NCI-H1105 treated with DMSO at 0.1 percent for 48 hours (cell line): ENCODE measurements at places on chromosomes 7 and 10.

GRCh38 chr10:95121904-95122303, 52.6 kb upstream of the CYP2C8 start:
- peak; percentile 17 for DNase-seq

GRCh38 chr10:24518981-24519597, 204.6 kb downstream of the ARHGAP21 start:
- DNase-seq, result peak; percentile 59

DNA sequence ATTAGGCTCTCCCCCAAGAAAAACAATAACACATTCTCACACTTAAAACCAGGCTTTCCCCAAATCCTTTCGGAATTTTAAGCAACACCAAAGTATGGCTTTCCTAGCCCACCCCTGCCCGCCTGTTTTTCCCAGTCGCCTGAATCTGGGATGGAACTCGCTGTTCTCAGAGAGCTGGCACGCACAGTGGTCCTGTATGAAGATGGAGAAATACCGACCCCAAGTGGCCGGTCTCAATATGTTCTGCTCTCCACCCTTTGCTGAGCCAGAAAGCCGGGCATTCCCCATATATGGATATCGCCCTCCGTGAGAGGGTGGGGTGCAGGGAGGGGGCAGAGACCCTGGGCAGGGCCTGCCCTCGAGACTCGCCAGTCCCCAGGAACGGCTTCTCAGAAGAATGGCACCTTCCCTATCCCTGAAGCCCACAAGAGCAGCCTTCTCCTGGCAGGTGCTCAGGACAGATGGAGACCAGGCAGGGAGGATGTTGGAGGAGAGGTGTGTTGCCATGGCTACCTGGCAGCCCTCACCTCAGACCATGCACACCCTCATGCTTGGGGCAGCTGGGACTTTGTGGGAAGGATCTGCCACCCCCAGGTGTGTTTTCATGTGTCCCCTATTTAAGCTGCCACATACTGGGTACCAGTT, 3.4 kb downstream of the TACR2 start:
- peak; percentile 36 for DNase-seq

DNA sequence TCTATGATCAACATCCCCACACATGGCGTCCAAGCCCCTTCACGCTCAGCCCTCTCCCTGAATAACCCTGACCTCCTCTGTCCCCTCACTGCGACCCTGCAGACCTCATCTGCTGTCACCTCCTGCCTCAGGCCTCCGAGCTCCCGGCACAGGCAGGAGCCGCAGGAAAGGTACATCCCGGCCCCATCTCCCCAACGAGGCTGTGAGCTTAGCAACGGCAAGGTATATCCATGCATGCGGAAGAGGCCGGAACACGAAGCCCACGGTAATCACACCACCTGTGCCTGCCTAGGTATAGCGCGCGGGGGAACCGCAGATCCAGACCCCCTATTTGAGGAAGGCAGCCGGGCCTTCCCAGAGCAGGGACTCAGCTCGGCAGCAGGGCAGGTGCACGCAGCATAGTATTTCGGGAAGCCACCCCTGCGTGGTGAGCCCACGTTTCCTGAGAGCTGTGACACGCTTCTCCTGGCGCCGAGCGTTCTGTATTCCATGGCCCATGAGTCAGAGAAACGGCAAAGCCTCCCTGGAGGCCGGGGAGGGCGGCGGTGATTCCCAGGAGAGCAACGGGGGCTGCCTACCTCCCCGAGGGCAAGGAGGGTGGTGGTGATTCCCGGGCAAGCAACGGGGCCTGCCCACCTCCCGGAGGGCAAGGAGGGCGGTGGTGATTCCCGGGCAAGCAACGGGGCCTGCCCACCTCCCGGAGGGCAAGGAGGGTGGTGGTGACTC, 50.1 kb upstream of the DNAAF5 start:
- no peak for DNase-seq

GRCh38 chr10:73625004-73625883, 16.0 kb downstream of the MYOZ1 start:
- DNase-seq, result peak; percentile 34

DNA sequence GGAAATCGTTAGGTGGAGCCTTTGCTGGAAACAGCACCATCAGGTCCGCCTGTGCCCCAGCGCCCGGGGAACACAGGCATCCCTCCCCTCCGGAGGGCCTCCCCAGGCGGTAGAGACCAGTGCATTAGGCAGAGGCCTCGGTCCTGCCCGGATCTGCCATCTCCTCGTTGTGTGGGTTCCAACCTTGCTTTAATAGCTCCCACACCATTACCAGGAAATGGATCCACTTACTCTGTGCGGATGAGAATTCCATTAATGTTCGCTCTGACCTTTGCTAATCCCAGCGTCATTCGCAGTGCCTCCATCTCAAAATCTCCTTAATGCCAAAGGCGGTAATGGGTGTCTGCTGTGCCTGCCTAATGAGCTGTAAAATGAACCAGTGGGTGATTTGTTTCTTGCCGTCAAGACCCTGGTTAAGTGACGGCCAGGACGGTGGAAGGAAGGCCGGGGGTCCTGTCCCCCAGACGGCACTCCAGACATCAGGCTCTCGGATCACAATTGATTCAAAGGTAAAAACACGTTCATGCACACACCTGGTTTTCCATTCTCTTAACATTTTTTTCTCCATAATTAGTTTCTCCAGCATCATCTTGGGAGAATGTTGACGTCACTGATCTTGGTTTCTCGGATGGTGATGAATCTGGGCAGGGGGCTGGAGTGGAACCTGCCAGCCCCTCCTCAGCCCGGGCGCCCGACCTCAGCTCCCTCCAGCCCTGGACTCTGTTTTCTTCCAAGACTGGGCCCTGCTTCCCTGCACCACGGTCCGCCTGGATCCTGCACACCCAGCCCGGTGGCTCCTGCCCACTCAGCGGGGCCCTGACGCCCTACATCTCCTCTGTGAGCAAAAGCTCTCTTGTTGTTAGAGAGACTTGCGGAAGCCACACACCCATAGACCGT, 22.8 kb upstream of the FAM20C start:
- DNase-seq, result no peak
